ENCODE measurements at places on chromosomes 11 and 22.

DNA sequence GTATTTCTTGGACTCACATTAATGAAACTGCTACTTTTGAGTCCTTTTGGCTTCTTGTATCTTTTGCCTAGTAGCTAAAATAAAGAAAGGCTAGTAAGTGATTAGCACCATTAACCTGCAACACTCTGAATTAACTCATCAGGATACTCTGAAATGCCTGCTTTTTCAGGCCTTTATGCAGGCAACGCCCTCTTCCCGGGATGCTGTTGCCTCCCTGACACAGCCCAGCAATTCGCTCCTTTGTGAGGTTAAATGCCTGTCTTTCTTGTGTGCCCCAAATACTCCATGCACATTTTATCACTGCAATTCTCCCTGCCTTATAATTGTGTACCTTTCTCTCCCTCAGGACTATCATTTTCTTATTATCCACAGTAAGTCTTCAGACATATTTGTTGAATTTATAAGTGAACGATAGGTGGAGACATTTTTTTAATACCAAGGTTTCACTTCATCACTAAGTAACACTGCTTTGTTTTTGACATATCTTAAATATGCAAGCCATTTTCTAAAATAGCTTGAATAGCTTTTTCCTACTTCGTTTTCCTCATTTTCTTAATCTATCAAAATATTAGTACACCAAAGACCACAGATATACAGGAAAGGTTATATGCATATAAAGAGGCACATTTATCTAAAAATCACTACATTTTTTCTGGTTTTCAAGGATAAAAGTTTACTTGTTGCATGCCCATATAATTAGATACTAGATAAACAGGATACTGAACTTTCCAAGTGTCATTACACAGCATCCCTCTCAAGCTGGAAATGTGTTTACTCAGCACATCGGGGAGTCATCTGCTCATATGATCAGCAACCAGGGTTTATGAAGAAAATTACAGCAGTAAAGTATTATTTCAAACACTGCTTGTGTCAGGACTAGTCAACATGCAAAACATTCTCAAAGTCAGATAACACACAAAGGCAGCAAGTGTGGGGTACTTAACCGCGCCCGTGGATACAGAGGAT lies 48.5 kb upstream of the DDI1 start:
- no peak for DNase-seq

GRCh38 chr22:41405588-41405987 lies 23.8 kb downstream of the TEF start:
- no peak for DNase-seq

GRCh38 chr11:86464509-86465221 lies 90.0 kb downstream of the CCDC81 start:
- no peak for DNase-seq

DNA sequence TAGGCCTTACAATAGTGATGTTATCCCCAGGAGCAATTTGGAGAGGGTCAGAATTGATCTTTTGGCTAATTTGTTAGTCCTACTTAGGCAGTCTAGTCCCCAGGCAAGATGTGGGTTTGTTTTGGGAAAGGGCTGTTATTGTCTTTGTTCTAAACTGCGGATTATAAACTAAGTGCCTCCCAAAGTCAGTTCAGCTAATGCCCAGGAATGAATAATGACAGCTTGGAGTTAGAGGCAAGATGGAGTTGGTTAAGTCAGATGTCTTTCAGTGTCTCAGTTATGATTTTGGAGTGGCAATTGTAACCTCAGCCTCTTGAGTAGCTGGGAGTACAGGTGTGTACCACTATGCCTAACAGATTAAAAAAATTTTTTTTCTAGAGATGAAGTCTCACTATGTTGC lies 7.3 kb upstream of the CLNS1A start:
- DNase-seq = no peak

GRCh38 chr11:37449146-37449545 lies 851.1 kb upstream of the RAG2 start:
- DNase-seq = no peak

GRCh38 chr11:10351435-10351764 lies 46.5 kb downstream of the ADM start:
- DNase-seq = no peak

- DNase-seq = no peak
Measured at GRCh38 chr11:7889985-7890384, 41.1 kb downstream of the OR10A6 start.

GRCh38 chr11:17770917-17771316 lies 36.3 kb downstream of the KCNC1 start:
- DNase-seq = no peak

DNA sequence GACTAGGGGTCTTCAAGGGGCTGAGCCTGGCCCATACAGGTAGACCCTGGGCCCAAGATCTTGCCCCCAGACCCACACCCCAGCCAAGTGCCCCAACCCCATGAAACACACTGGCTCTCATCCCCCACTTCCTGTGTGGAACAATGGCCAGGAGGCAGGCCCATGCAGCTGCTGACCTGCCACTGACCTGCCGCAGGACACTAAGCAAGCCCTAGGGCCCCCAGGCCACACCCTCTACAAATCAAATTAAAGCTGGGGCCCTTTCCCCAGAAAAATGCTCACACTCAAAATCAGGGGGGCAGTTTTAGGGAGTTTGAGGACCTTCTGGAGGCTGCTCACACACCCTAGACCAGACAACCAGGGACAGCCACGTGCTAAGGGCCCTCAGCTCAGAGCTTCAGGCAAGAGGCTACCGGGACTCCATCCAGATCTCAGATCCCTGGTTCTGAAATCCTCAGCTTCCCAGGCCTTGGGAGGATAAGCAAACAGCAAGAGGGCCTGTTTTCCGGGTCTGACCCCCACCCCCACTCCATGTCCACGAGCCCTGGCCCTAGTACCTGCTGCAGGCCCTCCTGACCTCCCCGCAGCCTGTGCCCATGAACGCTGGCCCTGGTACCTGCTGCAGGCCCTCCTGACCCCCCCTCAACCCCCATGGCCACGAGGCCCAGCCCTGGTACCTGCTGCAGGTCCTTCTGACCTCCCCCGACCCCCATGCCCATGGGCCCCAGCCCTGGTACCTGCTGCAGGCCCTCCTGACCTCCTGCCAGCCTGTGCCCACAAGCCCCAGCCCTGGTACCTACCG lies 10.0 kb downstream of the CARD10 start:
- no peak for DNase-seq

- no peak for DNase-seq
Measured at GRCh38 chr11:128552783-128553661, 34.3 kb downstream of the ETS1 start.

- DNase-seq = no peak
Measured at GRCh38 chr11:125154378-125155099, 10.0 kb upstream of the PKNOX2 start.

DNA sequence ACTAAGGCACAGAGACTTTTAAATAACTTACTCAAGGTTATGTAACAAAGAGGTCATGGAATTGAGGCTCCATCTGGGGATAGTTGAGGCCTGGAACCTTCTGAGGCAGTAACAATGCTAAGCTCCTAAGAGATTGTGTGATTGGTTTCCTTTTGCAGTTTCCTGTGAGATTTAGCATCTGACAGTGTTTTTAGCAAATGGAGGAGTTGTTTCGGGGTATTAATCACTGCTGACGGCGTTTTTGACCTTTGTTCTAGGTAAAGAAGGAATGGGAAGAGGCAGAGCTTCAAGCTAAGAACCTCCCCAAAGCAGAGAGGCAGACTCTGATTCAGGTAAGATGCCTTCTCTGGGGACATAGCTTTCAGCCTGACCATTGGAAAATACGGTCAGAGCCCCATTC lies 32.1 kb upstream of the ST14 start:
- DNase-seq = no peak

- no peak for DNase-seq
Measured at GRCh38 chr11:8310743-8311298, 47.1 kb upstream of the LMO1 start.

DNA sequence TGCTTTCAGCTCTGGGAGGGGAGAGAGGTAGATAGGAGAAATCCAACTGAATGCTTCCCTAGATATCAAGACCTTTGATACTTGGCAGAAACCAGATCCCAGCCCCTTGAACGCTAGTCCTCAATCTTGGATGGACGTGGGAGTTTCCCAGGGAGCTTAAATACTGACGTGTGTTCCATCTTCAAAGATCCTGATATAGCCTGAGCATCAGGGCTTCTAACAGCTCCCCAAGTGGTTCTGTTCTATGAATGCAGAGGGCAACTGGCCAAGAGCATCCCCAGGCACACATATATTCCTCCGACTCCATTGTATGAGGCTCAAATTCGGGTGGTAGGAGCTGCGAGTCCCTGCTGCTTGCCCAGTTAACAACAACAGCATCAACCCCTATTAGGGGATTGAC lies 8.7 kb upstream of the ACCS start:
- no peak for DNase-seq

- DNase-seq = no peak
Measured at GRCh38 chr11:134731213-134731961, 319.3 kb upstream of the B3GAT1 start.

DNA sequence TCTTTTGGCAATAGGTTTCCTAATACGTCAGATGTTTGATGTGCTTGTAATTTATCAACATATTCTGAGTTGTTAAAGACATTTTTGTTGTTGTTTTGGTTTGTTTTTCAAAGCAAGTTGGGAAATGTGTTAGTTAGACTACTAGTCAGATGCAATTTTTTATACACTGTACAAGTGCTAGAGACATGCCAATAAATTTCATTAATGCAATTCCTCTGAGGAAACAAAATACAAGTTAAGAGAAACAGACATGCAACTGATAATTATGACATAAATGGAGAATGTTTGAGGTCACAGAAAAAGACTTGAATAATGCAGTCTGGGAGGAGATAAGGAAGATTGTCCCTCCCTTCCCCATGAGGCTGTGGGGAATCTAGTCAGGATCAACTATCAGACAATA lies 5.9 kb downstream of the OR51T1 start:
- no peak for DNase-seq

GRCh38 chr11:71349627-71350026 lies 97.2 kb upstream of the SHANK2 start:
- no peak for DNase-seq
